ENCODE measurements at places on chromosomes 6 and 20.
A peak's percentile ranks its signal among the peaks of the same experiment; 100 is the strongest.

DNA sequence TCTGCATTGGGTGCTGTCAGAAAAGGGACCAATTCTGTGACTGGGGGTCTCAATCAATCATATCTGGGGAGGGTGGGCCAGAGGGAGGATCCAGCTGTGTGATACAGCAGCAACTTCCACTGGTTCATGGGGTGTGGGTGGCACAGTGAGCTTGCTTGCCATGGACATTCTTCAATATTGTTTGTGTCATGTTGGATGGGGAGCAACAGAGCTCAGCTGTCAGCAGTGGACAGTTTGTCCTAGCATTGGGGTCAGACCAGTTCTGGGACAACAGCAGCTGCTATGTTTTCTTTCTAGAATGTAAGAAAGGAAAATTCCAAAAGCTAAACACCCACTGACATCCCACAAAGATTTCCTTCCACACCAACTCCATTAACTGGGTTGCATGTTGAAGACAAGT is 221.9 kb upstream of the CDH4 start:
- DNase-seq = no peak

DNA sequence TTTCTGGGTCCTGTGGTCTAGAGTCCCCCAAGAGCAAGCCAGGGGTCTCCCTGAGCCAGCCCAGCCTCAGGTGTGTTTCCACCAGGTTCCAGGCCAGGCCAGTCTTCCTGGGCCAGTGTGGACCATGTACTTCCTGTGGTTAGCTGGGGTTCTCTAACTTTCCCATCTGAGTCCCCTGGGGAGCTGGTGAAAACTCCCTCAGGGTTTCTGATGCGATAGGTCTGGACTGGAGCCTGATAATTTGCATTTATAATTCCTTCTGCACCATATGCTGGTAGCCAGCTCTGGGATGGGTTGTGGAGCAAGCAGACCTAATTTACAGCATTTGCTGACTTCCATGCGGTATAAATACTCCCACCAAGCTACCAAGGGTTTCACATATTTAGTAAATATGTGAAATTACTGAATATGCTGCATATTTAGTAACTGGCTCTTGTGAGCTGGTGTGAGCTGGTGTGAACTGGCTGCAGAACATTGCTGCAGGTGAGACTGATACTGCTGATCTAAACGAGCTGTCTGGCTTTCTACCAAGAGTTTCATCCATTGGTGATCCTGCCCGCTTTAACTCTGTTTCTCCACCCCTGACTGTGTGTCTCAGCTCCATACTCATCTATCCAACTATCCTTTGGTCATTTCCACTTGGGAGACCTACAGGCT is 62.6 kb downstream of the RIN2 start:
- DNase-seq = no peak

GRCh38 chr6:166488701-166489100 is 97.8 kb downstream of the RAMACL start:
- no peak for DNase-seq

- DNase-seq = no peak
Measured at GRCh38 chr6:97025088-97025487, 100.6 kb downstream of the KLHL32 start.

DNA sequence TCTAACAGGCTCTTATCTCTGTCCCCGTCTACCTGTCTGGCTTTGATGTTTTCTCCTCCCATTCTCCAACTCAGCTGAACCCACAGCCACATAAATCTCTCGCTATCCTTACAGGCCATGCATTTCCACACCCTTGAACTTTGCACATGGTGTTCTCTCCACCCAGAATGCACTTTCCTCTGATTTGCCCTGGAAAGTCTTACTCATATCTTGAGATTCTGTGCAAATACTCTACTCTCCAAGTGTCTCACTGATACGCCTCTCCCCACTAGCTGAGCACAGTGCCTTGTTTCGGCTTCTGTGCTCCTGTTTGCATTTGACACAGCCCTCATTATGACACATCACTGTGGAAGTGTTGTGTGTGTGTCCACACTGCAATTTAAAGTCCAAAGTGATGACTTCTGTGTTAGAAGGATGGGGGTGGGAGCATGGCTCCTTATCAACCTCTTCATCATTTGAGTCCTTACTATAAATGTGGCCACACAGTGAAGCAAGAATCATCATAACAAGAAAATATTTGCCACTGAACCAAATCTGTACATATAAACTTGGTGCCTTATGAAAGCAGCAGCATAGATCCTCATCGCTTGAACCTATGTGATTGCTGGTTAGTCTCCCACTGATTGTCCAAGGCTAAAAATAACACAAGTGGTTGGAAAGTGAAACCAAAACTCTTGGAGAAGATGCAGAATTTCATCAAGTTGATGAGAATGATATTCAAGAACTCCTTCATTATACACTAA is 5.5 kb upstream of the PRELID3B start:
- DNase-seq = no peak

- no peak for DNase-seq
Measured at GRCh38 chr6:27669295-27669623, 196.4 kb upstream of the ZNF184 start.

DNA sequence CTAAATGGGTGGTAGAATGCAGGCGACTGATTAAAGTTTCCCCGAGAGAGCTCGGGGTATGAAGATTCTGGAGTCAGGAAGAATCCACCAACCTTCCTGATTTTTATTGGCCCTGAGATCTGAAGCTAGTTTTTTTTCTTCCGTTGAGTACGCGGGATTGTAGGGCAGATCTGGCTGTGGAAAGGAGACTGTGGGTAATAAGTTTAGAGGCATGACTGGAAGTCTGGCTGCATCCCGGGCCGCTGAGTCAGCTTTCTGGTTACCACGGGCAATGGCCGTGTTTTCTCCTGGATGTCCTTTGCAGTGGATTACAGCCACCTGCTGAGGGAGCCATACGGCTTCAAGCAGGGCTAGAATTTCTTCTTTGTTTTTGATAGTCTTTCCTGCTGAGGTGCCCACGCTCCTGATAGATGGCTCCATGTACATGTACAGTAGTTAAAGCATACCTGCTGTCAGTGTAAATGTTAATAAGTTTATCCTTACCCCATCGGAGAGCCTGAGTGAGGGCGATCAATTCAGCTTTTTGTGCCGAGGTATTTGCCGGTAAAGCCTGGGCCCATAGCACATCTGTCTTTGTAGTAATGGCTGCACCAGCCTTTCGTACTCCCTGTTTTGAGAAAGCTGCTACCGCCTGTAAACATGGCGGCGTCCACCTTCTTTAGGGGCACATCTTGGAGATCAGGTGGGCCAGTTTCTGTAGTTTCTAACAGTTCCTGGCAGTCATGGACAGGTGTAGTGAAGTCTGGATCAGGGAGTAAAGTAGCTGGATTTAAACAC is 154.0 kb downstream of the TRIM27 start:
- no peak for DNase-seq

DNA sequence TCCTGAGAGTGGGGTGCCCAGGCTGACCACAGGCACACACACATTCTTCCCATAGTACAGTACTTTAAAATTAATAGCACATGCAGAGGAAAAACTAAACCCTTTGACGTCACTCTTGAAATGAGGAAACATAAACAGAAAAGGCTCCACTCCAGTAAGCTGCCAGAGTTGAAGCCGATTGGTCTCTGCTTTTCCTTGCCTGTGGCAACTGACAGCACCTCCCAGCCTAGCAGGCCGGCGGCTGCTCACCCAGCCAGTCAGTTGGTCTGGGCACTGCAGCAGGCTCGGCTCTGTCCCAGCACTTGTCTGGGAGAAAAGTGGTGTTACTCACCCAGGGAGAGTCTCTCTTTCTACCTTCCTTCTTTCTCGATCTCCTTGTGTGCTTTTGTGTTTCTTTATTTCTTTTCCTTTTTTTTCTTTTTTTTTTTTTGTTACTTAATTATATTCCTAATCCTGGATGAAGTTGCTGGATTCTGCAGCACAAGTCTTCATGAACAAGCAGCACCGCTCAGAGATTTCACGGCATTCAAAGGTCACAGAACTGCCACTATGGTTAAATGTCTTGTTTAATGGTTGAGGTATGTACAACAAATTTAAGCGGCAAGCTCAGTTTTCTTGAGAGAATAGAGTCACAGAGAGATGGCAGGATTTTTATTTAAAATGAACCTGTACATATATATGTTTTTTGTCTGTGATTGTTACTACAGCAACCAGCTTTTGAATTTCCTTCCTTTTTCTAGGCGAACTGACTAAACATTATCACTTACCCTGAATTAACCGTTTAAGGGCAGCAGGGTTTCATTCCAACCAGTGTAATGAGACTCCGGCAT is at the start of gene PDE7B:
Gene PDE7B, plus strand, starts transcription at position 260 of the 830 bp plus-strand sequence.
- DNase-seq = peak; percentile 11

- no peak for DNase-seq
Measured at GRCh38 chr20:33007376-33008335, at the start of gene BPIFB2. Gene BPIFB2 (plus strand): TSS chr20:33007704. CDS start chr20:33008575, 871 bp downstream.

- DNase-seq = no peak
Measured at GRCh38 chr20:58646257-58646656, 4.8 kb upstream of the STX16 start.

DNA sequence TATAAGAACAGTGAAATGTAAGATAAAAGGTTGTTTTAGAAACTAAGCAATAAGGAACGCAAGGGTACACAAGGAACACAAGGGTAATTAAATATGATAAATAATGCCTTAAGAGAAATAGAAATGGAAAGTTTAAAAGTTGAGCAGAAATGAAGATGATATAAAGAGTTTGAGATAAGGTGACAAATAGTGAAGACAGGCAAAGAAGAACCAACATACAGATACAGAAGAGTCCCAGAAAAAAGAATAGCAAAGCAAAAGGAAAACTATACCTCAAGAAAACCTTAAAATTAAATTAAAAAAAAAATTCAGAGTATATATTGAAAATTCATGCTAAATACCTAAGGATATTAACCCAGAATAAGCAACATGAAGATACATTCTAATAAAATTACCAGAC is 16.4 kb downstream of the HDDC2 start:
- no peak for DNase-seq

DNA sequence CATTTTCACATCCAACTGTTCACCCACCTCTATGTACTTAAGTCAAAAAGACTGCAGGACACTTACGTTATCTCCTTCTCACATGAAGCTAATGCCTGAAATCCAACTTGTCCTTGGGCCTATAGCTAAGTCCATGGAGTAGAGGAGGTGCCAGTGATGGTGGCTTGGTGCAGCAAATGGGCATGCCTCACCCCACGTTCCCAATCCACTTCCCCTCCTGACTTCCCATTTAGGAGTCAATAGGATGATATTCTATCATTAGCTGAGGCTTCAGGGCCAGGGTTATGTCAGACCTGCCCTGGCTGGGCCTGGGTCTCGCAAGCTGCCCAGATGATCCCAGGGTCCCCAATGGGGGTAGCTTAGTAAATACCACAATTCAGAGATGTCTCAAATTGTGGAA is 410.4 kb downstream of the MAFB start:
- no peak for DNase-seq

- no peak for DNase-seq
Measured at GRCh38 chr6:121853686-121854085, 418.2 kb downstream of the GJA1 start.

GRCh38 chr6:17267566-17267965 is 13.6 kb upstream of the RBM24 start:
- DNase-seq = no peak

GRCh38 chr6:128494440-128494839 is 26.0 kb downstream of the PTPRK start:
- no peak for DNase-seq

- DNase-seq = no peak
Measured at GRCh38 chr6:33440649-33441309, 13.6 kb upstream of the ZBTB9 start.

- DNase-seq = no peak
Measured at GRCh38 chr20:37392441-37393195, 46.7 kb downstream of the SRC start.

Measured in stimulated activated CD4-positive, alpha-beta T cell treated with anti-CD3 and anti-CD28 coated beads, Interleukin-4, amount 100 ng/mL, for 48 hours (primary cell).